ENCODE measurements at places on chromosomes 3 and 15.

DNA sequence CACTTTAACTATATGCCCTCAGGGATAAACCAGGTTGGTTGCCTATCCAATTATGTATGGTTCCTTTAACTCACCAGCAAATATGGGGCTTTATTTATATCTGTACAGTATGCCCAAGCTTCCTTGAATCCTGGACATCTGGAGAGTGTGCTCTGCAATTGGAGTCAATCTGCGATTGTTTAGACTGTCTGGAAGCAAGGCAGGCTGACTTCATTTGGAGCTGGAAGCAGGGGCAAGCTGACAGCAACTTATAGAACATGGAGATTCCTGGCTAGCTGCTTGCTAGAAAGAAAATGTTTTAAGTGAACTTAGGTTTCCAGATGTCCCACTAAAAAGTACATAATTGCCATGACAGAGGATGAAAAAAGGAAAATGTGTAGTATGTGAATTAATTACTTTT is 63.7 kb upstream of the TPRG1 start:
- DNase-seq: no peak

- no peak for DNase-seq
Measured at GRCh38 chr3:62451211-62451887, 78.0 kb upstream of the FEZF2 start.

GRCh38 chr15:82305621-82306048 is 43.0 kb downstream of the SAXO2 start:
- no peak for DNase-seq

DNA sequence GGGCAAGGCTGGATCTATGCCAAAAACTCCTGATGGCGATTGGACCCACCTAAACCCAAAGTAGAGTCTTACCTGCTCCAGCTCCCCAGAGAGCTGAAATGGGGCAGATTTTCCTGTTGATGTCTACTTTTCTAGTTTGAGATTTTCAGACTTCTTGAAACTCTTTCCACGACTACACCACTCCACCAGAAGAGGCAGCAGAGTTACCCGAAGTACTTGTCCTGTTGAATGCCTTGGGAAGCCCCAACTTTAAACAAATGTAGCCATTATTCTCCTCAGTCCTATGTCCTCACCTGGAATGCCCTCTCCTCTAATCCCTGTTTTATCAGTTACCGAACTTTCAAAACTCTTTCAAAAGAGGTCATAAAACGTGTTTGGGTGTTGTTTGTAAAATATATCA is 843.8 kb downstream of the VGLL3 start:
- no peak for DNase-seq

GRCh38 chr3:111874177-111874820 is 15.2 kb downstream of the PHLDB2 start:
- no peak for DNase-seq

DNA sequence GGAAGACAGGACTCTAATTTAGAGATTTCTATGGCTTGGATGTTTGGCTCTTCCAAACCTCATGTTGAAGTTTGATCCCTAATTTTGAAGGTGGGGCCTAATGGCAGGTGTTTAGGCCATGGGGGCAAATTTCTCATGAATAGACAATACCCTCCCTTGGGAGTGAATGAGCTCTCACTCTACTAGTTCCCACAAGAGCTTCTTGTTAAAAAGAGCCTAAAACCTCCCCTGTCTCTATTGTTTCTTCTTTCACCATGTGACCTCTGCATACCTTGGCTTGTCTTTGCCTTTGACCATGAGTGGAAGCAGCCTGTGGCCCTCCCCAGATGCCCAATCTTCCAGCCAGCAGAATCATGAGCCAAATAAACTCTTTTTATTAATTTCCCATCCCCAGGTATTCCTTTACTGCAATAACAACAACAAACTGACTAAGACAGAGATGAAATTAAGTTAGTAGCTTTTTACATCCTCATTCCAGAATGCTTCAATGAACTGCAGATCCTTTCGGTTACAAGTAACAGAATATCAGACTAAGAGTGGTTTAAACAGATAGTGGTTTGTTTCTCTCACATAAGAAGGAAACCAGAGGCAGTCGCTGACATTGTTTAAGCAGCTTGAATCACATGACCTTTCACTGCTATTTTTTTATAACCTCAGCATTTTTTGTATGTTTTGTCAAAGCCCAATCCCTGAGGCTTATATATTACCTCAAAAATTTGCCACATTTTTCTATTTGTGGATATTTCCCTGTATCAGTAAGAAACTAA is 1013.3 kb upstream of the SEMA6D start:
- DNase-seq: no peak

- no peak for DNase-seq
Measured at GRCh38 chr3:99686955-99687612, 48.7 kb downstream of the COL8A1 start.

DNA sequence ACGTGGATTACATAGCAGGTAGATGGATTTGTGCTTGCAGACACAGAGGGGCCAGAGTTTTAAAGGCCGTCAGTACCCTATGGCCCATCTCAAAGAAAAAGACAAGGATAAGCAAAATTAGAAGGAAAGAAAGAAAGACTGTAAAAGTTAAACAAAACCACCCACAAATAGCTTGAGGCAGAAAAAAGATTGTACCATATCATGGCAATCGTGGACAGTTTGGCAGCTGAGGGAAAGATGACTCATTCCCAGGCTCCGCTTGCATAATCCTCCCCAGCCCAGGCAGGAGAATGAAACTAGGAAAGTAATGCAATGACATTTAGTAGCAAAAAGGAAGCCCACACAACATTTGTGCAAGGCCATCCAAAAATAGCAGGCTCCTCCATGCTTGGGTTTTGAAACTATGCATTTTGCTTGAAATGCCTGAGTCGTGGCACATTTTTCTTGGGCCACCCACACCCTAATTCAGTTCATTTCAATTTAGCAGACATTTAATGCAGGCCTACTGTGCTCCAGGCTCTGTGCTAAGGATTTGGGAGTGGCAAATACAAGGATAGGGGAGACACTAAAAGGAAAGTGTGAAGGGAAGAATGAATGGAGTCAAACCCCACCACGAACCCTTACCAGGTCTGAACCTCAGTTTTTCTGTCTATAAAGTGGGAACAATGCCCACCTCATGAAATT is 40.9 kb upstream of the SMAD3 start:
- DNase-seq: no peak

DNA sequence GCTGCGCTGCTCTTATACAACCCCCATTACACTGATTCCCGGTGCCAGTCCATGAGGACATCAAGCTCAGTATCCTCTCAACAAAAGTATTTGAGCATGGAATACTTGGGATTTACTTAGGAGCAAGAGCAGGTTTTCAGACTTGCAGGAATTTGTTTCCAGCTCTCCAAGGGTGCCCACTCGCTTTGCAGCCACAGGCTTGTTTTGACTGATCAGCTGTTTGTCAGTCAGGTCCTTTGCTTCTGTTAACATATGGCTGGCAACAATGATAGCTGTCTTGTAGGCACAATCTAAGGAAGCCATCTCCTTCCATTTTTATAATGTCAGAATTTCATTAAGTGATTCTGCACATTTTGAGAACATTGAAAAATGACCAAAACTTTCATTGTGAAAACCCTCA is 38.2 kb upstream of the MCF2L2 start:
- DNase-seq: no peak

DNA sequence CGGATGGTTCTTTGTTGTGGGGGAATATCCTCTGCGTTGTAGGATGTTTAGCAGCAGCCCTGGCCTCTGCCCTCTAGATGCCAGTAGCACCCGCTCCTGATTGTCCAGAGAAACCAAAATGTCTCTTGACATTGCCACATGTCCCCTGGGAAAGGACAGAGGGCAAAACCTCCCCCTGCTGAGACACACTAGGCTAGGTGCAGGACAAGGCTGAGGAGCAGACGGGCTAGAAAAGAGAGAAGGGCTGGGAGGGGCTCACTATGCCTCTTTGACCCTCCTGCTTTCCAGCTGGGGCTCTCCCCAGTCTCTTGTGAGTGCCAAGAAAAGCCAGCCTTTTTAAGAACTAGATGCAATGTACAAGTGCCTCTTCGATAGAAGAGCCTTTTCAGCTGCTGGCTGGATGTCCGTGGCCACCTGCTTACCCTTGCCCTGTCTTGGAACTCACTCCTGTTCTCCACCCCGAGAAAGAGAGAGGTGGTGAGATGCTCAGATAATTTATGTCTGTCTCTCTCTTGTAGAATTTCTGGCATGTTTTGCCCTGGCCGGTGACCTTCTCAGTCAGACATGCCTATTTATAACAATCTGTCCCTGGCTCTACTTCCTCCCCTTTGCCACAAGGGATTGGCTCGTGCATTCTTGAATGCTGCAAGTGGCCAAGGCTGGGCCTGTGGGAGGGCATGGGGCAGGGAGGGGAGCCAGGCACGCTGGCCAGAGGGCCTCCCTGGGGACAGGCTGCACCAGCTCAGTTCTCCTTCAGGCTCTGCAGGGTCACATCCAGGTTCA is 142.6 kb downstream of the RPLP1 start:
- no peak for DNase-seq

DNA sequence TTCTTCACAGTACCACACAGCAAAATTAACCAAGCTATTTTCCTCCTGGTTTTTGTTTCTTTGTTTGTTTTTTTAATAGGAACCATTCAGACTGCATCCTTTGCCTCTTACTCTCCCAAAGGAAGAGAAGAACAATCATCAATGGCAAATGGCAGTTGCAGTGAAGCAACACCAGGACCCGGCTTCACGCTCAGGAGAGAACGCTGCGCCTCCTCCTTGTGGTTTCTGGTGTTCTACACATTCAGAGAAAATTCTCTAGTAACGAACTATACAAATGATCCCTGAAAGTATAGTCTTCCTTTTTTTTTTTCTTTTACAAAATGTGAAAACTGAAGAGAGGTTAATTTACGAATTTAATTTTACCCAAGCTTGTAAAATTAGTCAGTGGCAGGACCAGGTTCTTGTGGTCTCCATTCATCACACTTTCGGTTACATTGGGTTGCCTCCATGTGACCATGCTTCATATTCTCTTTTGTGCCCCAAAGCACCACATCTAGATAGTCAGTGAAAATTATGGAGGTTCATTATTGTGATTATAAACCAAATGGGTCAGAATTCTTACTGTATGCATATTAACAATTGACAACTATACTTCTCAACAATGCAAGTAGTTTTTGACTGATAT is 10.6 kb upstream of the MINDY2 start:
- DNase-seq: no peak

DNA sequence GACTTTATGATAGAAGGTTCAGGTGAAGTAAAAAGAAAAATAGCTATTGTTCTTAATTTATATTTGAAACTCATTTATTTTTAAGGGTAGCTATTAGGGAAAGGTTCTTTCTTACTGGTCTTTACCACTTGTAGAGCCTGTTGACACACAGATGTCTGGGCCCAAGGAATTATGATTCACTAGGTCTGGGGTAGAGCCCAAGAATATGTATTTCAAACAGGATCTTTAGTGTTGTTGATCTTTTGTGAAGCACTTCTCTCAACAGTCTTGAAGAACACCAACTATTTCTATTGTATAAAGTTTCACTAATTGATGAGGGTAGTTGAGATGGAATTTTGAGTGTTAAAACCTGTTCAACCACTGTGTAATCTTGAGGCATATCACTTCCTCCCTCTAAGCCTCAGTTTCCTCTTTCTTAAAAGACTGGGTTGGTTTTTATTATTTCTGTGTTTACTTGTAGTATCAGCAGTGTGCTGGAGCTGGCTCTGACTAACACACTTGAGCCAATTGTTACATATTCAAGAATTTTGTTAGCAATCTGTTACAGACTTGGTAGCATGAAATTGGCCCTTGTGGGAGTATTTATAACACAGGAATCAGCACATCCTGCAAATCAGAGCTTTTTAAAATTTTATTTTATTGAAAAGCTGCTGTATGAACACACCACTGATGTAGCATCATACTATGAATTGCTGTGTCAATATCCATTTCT is 155.9 kb downstream of the RBMS3 start:
- no peak for DNase-seq

DNA sequence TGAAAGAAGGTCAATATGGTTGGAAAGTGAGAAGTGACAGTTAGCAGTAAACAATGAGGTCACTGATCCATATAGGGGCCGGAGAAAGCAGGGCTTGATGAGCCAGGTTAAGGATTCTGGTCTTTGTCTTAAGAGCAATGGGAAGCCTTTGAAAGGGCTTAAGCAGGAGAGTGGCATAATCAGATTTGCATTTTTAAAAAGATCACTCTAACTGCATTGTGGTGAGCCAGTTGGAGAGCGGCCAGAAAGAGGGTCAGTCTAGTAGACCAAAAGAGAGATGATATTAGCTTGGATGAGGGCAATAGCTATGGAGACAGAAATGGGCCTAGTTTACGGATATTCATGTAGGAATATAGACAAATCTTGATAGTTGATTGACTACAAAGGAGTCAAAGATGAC is 46.6 kb downstream of the CPNE4 start:
- DNase-seq: no peak

- DNase-seq: no peak
Measured at GRCh38 chr3:78706906-78707523, 1060.8 kb downstream of the ROBO1 start.

DNA sequence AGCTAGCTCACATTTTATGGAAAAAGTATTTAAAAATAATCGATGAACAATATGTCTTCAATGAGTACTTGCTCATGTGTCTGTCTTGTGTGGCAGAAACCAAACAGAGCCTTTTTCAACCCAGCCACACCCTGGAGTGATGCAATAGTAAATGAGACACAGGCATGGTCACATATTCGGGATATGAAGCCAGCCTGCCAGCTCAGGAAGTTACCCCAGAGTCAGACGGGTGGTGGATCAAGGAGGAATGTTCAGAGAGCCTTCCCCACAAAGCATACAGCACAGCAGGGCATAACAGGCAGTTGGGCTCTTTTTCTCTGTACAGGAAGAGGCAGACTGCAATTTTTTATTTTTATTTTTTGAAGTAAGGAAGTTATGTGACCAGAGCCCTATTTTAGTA is 27.3 kb downstream of the LARP6 start:
- no peak for DNase-seq

DNA sequence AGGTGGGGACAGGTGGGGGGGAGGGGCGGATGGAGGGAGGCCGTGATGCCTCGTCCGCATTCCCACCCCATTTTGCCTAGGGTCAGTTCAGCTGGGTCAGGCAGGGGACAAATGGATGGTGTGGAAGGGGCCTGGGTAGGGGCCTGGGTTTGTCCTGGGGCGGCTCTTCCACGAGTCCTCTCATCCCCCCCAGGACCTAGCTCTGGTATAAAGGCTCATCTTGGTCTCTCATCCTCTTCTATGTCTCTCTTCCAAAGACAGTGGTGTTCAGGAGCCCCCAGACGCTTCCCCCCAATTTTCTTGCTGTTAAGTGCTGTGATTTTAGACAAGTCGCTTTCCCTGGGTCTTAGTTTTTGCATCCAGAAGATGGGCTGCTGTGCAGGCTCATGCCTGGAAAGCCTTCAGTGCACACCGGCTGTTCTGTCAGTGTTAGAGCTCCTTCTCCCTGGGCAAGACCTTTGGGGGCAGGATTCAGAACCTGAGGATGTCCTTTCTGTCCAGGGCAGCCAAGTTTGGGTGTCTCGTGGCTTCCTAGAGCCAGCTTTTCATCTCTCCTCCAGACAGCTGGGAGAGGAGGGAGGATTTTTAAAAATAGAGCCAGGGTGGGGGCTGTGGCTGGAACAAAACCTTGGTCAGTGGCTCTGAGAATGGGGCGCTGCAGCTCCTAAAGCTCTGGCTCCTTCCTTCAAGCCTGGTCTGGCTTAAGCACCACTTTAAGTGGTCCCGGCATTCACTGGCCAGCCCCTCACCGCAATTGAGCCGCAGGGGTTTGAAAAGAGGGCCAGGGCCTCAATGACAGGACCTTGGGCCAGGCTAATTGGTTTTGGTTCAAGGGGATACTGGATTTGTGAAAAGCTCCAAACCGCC is 37.7 kb upstream of the POLG start:
- no peak for DNase-seq
